ENCODE measurements at places on chromosomes 1 and 21.

GRCh38 chr1:214021321-214021720 is 33.5 kb downstream of the PROX1 start:
- no peak for DNase-seq

- DNase-seq = no peak
Observed at GRCh38 chr1:207937204-207937603, 26.3 kb upstream of the CD34 start.

DNA sequence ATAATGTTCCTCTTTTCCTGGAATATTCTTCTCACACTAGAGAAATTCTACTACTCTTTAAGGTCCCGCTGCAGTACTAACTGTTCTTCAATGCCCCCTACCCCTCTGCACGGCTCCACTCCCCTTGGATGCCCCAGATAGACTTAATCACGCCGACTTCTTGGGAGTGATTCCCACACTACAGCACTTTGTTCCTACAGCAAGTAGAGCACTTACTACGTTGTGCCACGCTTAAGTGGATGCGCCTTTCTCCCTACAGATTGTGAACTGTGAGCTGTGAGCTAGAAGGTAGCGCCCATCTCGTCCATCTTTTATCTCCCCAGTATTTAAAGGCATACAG is 2.2 kb downstream of the ZNF436 start:
- DNase-seq = no peak

- DNase-seq = no peak
Observed at GRCh38 chr1:64867266-64867665, 99.1 kb downstream of the JAK1 start.

DNA sequence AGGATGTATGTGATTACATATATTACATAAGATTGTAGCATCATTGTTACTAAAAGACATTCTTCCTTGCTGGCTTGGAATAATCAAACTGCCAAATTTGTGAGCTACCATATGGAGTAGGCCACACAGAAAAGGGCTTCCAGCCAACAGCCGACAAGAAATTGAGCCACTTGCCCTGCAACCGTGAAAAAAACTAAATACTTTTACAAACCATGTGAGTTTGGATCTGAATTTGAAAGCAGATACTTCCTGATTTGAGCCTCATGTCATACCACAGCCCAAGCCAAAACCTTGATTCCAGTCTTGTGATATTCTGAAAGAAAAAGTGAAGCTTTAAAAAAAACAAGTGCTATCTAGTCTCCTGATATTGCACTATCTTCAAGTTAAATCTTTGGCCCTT is 55.6 kb upstream of the PRMT6 start:
- no peak for DNase-seq

DNA sequence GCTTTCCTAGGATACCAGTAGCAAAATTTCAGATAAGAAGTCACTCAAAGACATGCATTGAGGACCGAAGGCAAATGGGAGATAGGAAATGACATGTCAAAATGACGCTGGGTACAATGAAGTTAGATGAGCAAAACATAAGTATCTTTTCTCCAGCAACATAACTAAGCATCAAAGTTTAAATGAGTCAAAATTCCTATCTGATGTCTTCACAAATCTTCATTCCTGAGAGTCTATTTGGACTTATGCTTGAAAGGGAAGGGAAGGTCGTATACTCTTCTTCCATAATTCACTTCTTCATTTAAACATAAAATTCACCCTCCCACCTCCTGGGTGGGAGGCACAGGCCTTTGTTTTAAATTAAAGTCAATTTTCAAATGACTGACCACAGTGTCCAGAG is 4.1 kb upstream of the TMEM81 start:
- no peak for DNase-seq

GRCh38 chr1:167198518-167199133 is 22.1 kb upstream of the POU2F1 start:
- no peak for DNase-seq
